ENCODE measurements at places on chromosomes 7 and 10.

DNA sequence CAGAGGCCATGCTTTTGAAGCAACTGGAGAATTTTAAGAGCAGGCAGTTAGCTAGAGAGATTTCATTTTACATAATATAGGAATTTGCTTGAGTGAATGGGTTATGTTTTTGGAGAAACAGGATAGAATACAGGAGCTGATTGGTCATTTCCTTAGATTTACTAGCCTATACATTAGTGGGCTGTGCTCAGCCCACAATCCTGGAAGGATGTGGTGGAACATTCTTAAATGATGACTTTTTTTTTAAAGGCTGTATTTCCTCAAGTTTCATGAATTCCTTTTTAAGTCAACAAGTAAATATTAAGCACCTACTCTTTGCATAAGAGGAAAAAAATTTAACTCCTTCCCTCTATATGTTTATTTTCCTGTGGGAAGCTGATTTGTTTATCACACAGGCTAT, 314.4 kb upstream of the BMPER start:
- DNase-seq = no peak

GRCh38 chr10:26358071-26358470, 80.1 kb upstream of the APBB1IP start:
- no peak for DNase-seq

GRCh38 chr10:121054874-121055273, 203.7 kb downstream of the WDR11 start:
- DNase-seq = no peak

GRCh38 chr7:48161407-48162125, 9.7 kb upstream of the ABCA13 start:
- no peak for DNase-seq

DNA sequence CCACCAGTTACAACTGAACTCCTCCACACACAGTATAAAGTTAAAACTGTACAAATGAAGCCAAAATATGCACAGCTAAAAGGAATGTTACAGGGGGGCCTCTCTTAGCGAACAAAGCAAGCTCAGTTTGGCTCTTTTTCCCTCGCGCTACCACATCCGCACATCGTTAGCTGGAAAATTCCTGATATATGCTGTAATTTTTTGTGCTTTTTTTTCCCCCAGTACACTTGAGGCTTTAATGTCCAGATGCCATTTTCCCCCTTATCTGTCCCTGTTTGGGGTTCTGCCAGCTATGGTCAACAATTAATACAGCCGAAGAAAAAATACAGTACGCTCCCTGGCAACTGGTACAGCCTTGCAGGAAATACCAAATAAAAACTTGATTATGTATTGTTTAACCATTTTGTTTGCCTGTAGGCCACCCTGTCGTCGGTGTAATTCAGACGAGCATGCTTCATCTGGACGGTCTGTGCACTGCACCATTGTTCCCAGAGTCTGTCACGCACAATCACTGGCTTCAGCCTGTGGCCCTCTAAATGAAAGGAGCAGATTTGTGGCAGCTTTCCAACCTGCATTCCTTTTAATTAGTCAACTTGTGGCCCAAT, 108.1 kb upstream of the FAM133B start:
- DNase-seq = no peak

DNA sequence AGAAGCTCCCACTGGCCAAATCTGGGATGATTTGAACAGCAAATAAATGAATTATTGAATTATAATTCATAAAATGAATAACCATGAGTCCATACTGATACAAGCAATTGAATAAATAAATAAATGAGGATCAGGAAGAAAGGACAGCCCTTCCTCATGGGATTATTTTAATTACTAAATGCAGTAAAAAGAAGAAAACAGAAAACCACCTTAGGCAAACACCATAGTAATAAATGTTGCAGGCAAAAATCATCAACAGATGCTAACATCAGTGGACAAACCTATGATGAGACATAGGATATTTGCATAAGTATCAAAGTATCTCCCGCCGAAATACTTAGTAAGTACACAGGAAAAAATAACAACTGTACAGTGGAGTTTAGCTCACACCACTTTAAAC, 33.2 kb downstream of the RAPGEF5 start:
- DNase-seq = no peak

- DNase-seq = no peak
Measured at GRCh38 chr7:105213611-105214010, 175.1 kb downstream of the SRPK2 start.

- no peak for DNase-seq
Measured at GRCh38 chr7:98913612-98914011, 35.3 kb downstream of the TRRAP start.

DNA sequence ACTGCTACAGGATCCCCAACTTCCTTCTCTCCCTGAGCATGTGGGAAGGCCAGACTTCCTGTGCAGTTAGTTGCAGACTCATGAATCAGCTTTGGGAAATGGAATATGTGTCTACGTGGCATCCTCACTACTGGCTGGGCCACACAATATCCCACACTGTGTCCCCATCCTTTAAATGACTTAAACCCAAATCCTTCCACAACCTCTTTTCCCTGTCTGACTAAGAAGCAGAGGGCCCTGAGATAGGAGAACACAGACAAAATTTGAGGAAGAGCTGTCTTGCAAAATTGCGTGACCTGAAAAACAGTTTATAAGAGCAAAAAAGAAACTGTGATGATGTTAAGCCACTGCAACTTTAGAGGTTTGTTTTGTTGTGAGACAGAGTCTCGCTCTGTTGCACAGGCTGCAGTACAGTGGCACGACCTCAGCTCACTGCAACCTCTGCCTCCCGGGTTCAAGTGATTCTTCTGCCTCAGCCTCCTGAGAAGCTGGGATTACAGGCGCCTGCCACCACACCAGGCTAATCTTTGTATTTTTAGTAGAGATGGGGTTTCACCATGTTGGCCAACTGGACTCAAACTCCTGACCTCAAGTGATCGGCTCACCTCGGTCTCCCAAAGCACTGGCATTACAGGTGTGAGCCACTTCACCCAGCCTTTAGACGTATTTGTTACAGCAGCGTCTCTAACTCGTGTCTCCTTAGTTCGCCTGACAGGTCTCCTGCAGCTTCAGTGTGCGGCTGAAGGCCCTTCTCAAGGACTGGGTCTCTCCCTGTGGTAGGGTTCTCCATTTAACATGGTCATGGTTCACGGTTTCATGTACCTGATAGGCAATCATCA, 46.9 kb upstream of the SFMBT2 start:
- DNase-seq = no peak

GRCh38 chr7:107122486-107122911, 46.3 kb upstream of the HBP1 start:
- no peak for DNase-seq

DNA sequence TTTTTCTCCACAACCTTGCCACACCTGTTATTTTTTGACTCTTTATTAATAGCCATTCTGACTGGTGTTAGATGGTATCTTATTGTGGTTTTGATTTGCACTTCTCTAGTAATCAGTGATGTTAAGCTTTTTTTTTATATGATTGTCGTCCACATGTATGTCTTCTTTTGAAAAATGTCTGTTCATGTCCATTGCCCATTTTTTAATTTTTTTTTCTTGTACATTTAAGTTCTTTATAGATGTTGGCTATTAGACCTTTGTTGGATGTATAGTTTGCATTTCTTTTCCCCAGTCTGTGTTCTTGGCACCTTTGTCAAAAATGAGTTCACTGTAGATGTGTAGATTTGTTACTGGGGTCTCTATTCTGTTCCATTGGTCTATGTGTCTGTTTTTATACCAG, 28.8 kb downstream of the ZSCAN25 start:
- no peak for DNase-seq
